Activated CD4-positive, alpha-beta memory T cell treated with anti-CD3 and anti-CD28 coated beads, Interleukin-2, amount 10 ng/mL, durations not matched to agents 7 days and 5 days (primary cell): ENCODE measurements at places on chromosomes 7 and 10. TPM values are rescaled to one million over a fixed set of nuclear protein-coding genes. Genes with fewer than 3 reads are reported as not detected.

The FAM107B gene
- total RNA-seq = 235 TPM

The KIF11 gene
- 78.5 TPM for total RNA-seq

The FEZF1 gene
- not detected for total RNA-seq

The ABCC2 gene
- total RNA-seq = 0.73 TPM

The RADIL gene
- total RNA-seq = not detected

The DUS4L gene
- total RNA-seq = 8.1 TPM

The GNAT3 gene
- not detected for total RNA-seq

The TSPAN13 gene
- total RNA-seq = 0.40 TPM

The ANKIB1 gene
- total RNA-seq = 70.2 TPM

The TMEM229A gene
- total RNA-seq = not detected

The RET gene
- 0.50 TPM for total RNA-seq

The SLC29A3 gene
- 2.6 TPM for total RNA-seq

The OR9A2 gene
- total RNA-seq = not detected

The CLIP2 gene
- 1.6 TPM for total RNA-seq

The GRID1 gene
- not detected for total RNA-seq

The GALNT17 gene
- not detected for total RNA-seq

The MLLT10 gene
- 43.0 TPM for total RNA-seq

The GFRA1 gene
- not detected for total RNA-seq

The CALML3 gene
- not detected for total RNA-seq

The CD36 gene
- total RNA-seq = not detected

The OGDHL gene
- total RNA-seq = not detected

The SOSTDC1 gene
- not detected for total RNA-seq

The CYP2E1 gene
- total RNA-seq = 0.43 TPM

The GIMAP1 gene
- 18.8 TPM for total RNA-seq

The WIPF3 gene
- total RNA-seq = not detected

The SPDYE3 gene
- not detected for total RNA-seq

The PDLIM1 gene
- 22.8 TPM for total RNA-seq

The SFTPD gene
- not detected for total RNA-seq

The CNPY1 gene
- not detected for total RNA-seq

The LSM5 gene
- 69.4 TPM for total RNA-seq

The PODXL gene
- total RNA-seq = 1.6 TPM

The PBLD gene
- 1.4 TPM for total RNA-seq

The CALML5 gene
- not detected for total RNA-seq

The AGR2 gene
- not detected for total RNA-seq

The BAG3 gene
- 26.3 TPM for total RNA-seq

The GIMAP8 gene
- total RNA-seq = 26.4 TPM

The MKI67 gene
- total RNA-seq = 272 TPM

The SCART1 gene
- total RNA-seq = 15.3 TPM

The ELN gene
- total RNA-seq = not detected

The BMI1 gene
- 64.0 TPM for total RNA-seq

The C7orf57 gene
- total RNA-seq = 0.28 TPM

The DRGX gene
- total RNA-seq = not detected
